ENCODE measurements at places on chromosomes 12 and 14.

GRCh38 chr12:68432622-68433021 is 100.5 kb upstream of the MDM1 start:
- no peak for DNase-seq

GRCh38 chr14:55088356-55088755 is 36.9 kb downstream of the MAPK1IP1L start:
- no peak for DNase-seq

GRCh38 chr12:5571115-5571514 is 139.2 kb downstream of the NTF3 start:
- DNase-seq: no peak

GRCh38 chr12:113109360-113109759 is 26.2 kb downstream of the RASAL1 start:
- no peak for DNase-seq

- DNase-seq: no peak
Observed at GRCh38 chr14:26522967-26523366, 74.9 kb downstream of the NOVA1 start.

DNA sequence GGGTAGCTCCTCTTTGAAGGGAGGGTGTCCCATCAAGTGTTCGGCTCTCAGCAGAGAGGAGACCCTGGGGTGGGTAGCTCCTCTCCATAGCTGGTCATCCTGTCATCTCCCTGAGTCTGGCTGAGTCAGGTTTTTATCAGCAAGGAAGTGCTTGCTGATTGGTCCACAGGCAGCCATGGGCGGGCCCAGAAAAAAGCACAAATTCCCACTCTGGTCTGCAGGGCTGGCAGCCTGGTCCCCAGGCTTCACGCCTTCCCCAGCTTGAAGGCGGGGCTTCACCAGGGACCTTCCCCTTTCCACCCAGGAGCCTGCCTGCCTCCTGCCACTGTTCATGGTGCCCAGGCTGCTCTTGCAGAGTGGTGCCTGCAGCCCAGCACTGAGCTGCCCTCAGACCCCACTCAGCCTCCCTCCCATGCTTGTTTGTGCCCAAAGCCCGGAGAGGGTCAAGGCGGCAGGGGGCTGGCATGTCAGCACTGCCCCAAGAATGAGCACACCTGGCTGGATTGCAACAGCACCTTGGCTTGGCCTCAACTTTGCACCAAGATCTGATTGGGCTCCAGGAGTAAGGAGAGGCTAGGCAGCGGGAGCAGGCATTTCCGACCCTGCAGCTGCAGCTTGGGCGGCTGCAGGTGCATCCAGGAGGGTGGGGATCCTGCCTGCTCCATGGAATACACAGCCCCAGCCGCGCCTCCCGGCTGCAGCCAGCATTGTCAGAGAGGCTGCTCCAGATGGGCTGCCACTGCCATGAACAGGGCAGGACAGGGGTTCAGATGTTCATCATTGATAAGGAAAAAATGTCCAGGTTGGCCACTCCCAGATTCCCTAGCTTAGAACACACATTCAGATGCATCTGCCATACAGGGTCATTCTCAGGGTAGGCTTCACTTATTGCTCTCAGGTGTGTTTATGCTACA is 22.0 kb upstream of the WDR89 start:
- no peak for DNase-seq

GRCh38 chr12:90959032-90959431 is 4.1 kb upstream of the CCER1 start:
- DNase-seq: no peak

DNA sequence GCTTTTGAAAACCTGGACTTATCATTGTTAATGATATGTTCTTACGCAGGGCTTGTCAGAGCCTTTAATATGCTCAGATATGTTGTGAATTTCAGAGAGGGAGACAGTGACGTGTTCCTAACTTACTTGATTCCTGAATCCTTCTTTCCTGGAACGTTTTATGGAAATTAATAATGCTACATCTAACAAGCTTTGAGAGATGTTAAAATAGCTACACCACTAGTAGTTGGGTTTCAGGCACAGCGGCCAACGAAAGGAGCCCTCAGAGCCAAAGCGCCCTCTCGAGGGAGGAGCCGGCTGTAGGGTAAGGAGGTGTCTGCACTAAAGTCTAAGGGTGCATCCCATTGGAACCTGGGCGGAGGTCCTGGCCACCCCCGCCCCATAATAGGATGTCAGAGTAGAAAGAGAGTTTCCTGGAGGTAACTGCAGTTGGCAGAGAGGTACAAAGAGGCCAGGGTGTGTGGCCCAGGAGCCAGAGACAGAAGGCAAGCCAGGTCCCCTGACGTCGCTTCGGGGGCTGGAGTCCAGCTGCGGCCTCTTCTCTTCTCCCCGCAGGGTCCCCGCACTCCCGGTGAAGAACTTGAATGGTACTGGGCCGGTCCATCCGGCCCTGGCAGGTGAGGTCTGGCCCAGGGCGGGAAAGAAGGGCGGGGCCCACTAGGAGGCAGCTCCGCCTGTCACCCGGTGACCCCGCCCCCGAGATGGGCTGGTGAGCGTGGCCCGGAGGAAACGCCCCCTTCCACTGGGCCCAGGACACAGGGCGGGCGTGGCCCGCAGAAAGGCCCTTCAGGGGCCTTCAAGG is 36.3 kb downstream of the DTX1 start:
- DNase-seq: no peak

DNA sequence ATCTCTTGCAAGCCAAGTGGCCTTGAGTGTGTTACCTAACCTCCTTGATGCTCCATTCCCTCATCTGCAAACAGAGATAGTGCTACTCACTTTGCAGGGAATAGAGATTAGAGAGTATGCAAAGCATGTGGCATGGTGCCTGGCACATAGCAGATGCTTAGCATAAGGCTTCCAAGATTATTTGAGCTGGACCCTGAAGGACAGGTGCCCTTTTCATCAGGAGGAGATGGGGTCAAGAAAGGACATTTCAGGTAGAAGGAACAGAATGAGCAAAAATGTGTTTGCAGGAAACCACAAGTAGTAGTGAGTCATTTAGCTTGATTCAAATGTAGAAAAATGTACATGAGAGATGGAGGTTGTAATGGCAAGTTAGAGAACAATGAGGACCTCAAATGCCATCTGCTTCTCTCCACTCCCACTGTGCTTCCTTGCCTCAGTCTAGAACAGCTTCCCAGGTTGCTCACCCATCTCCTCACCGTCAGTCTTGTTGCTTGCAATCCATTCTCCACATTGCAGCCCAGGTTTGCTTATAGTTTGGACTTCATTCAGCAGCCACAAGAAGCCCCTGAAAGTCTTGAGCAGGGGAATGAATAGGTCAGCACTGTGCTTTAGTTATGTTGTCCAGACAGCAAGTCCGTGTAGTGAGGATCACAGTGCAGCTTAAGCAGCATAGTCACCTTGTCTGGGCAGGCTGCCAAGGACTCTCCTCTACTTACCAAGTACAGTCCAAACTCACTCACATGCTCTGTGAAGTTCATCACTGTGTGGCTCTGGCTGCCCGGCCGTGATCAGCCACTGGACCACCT is 536.3 kb upstream of the CCDC196 start:
- no peak for DNase-seq

- DNase-seq: no peak
Observed at GRCh38 chr12:83005534-83006197, 319.0 kb downstream of the TMTC2 start.

DNA sequence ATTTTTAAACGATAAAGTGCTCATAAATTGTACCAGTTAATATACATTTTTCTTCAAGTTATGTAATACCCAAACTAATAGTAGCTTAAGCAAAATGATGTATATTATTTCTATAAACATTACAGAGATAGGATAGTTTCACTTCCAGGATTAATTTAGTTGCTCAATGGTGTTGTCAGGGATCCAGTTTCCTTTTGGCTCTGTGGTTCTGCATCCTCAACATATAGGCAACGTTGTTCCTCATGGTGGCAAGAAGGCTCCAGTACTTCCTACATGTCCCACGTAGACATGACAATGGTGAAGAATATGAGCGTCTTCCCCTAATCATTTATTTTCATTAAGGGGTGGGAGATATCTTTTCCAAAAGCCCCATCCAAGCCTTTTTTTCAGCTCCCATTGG is 60.7 kb upstream of the DCD start:
- DNase-seq: no peak

GRCh38 chr12:92597997-92598396 is 104.8 kb upstream of the PLEKHG7 start:
- no peak for DNase-seq

DNA sequence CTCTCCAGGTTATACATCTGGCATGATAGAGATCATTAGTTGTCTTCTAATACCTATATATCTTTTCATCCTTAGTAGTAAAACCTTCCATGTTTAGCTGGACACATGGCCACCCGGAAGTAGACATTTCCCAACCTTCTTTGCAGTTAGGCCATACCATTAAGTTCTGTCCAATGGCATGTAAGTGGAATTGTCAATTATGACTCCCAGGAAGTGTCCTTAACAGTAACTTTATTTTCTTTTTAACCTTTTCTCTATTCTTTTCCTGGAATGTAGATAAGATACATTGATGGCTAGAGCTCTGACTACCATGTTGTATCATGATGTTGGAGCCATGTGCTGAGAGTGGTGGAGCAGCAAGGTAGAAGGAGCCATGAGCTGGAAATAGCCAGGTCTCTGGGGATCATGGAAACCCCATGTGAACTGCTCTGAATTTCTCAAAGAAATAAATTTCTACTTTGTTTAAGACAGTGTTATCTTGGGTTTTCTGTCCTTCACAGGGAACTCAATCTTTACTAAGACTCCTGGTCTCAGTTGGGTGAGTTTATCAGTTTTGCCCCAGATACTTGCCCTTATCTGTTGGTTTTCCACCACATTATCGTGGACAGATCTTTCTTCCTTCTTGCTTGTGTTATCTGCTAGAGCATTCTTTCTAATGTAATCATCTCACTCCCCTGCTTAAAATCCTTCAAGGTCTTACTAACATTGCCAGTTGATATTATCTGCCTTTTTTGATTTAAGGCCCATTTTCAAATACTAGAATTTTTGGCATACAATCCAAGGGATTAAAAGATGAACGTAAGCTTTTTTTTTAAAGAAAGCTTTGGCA is 5.1 kb upstream of the LTA4H start:
- DNase-seq: no peak

GRCh38 chr14:92645841-92646478 is 102.5 kb downstream of the LGMN start:
- DNase-seq: no peak

DNA sequence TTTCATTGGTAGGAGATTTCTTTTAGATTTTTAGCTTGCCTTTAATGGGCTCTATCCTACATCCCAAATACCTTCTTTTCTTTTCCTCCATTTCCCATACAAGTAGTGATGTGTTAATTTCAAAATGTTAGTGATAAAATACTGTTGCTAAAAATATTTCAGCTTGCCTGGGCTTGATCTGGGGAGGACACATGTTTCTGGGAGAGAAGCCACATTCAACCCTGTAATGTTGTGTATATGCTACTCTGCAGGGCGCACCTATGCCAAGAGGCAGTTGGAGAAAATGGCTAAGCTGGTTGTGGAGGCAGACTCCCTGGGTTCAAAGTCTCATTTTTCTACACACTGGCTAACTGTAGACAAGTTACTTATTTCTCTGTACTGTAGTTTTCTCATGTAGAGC is 26.3 kb downstream of the FLRT2 start:
- DNase-seq: no peak

DNA sequence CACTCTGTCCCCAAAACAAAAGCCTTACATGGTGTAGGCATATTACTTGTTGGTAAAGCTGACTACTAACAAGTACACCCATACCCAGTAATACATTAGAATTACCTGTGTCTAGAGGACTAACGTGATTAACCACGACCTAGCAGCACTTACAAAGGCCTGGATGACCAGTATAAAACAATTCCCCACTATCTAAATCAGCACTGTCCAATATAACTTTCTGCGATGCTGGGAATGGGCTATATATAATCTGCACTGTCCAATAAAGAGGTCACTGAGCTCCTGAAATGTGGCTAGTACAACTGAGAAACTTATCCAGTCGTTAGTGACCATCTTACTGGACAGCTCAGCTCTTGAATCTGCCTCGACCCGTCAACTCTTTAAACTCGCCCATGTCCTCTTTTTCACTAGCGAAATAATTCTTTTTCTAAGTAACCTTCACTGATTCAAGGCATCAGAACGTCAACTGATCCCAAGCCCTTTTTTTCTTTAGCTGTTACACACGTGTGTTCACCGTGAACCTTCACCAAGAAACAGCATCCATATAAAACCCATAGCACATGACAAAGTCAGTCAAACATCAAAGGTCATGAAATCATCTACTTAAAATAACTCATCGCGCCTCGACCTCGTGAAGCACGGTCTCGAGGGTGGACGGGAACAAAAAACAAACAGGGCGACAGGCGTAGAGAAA is 905 bp upstream of the CIPC start:
- no peak for DNase-seq

DNA sequence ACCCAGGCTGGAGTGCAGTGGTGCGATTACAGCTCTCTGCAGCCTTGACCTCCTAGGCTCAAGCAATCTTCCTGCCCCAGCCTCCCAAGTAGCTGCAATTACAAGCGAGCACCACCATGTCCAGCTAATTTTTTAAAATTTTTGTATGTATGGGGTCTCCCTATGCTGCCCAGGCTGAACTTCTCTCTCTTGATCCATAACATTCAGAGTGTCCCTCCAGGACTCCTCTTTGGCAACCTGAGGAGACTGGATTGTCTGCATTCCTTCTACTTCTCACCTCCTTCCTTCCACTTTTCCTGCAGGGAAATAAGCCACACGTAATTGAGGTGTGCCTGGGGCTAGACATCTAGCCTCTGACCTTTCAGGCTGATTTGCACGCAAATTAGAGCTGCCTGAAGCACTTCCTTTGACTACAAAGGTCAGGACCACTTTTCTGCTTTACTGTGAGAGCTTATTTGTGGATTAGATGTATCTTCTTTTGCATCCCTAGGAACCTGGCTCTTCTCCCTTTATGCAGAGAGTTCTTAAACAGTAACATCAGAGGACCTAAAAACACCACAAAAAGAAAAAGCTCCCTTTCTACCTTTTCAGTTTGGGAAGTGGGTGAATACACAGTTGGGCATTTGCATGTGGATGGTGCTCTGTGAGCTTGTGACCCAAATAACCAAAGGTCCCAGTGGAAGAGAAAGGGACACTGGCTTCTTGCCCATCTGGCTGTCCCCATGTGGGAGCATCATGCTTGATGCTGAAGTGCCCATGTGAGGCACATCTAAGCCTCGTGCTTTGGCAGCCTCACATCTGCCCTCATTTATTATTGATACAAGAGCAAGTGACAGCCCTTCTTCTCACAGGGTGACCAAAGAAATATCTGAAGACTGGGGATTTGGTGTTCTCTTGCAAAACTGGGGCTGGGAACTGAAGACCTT is 33.5 kb downstream of the PYGL start:
- no peak for DNase-seq

- no peak for DNase-seq
Observed at GRCh38 chr12:121509339-121509738, 71.5 kb downstream of the KDM2B start.

GRCh38 chr12:91551927-91552326 is 369.3 kb upstream of the DCN start:
- DNase-seq: no peak

- no peak for DNase-seq
Observed at GRCh38 chr14:104390941-104391901, 188.3 kb upstream of the C14orf180 start.
